Hematopoietic multipotent progenitor cell treated with erythropoietin and hydrocortisone succinate and interleukin-3 and kit ligand, for 4 days (in vitro differentiated cells): ENCODE measurements at places on chromosomes 4 and X.

- no peak for DNase-seq
Measured at GRCh38 chr4:101217353-101218031, 129.8 kb downstream of the PPP3CA start.

DNA sequence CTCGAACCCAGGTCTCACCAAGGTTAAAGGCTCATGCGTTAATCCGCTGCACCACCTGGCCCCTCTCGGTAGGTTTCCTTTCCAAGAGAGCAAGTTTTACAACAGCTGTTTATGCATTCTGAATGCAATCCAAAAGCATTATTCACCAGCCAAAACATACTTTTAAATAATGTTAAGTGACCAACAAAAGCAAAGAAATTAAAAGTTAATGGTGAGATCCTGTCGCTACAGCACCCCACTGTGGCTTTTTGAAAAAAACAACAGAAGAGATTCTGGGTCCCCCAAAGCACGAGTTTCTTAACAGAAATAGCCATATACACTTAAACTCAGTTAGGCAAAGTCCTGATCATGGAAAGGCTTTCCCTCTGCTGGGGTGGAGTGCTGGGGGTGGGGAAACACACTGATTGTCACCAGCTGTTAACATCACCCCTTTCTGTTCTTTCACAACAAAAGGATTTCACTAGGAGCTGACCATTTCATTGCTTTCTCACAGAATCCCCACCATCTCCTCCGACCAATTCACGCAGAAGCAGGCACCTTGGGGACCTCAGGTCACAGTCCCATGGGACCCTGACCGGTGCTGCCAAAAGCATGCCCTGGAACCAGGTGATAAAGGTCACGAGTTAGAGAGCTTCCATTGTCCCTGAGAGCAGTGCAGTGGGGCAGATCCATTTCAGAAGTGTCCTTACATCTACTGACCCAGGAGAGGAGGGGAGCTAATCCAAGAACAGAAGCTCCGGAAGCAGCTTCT is 51.2 kb downstream of the ZNF827 start:
- peak; percentile 20 for DNase-seq

GRCh38 chr4:85058551-85058950 is 92.1 kb upstream of the WDFY3 start:
- no peak for DNase-seq

DNA sequence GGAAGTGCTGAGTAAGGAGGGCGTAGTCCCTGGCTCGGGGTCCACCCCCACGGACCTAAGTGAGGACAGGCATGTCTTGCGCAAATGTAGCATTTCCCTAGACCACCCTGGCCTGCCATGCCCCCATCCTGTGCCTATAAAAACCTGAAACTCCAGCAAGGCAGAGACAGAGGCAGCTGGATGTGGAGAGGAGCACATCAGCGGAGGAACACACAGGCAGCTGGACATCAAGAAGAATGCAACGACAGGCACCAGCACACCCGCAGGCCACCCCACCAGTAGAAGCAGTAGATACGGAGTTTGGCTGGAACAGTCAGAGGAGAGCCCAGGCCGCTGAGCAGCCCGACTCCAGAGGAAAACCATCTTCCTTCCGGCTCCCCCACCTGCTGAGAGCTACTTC is 345.9 kb downstream of the FSTL5 start:
- DNase-seq = no peak

GRCh38 chr4:120922381-120923206 is at the start of gene PRDM5:
Gene PRDM5, minus strand, starts transcription at chr4:120922726. Its CDS starts 118 bp downstream, at chr4:120922608.
- DNase-seq = peak; percentile 50

- no peak for DNase-seq
Measured at GRCh38 chrX:23478056-23478455, 143.4 kb downstream of the PTCHD1 start.

- no peak for DNase-seq
Measured at GRCh38 chr4:68361146-68361589, 11.3 kb upstream of the YTHDC1 start.

- DNase-seq = no peak
Measured at GRCh38 chrX:127943571-127943970, 108.6 kb downstream of the ACTRT1 start.

- no peak for DNase-seq
Measured at GRCh38 chrX:67721321-67721720, 177.5 kb downstream of the AR start.

- DNase-seq = peak; percentile 72
Measured at GRCh38 chr4:152850377-152850776, 70.6 kb downstream of the ARFIP1 start.

DNA sequence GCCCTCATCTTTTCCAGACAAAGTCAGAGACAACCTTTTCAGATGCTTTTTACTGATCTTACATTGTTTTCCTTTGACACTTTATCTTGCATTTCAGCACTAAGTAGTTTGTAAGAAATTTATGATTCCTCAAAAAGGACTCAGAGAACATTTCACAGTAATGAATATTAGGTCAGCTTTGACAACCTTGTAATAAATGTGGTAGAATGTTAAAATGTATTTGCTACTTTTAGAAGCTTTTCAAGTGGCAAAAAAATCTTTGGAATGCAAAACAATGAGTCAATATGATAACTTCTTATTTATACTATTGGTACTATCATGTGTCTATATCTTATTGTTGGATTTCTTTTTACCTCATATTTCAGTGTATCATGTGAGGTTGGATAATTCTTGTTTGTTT is 146.2 kb upstream of the FAT4 start:
- DNase-seq = no peak

GRCh38 chrX:52277666-52278065 is 91.2 kb upstream of the XAGE2 start:
- no peak for DNase-seq

- DNase-seq = no peak
Measured at GRCh38 chrX:110414679-110415439, 56.2 kb downstream of the RTL9 start.

- no peak for DNase-seq
Measured at GRCh38 chrX:148380107-148380506, 120.3 kb upstream of the AFF2 start.

DNA sequence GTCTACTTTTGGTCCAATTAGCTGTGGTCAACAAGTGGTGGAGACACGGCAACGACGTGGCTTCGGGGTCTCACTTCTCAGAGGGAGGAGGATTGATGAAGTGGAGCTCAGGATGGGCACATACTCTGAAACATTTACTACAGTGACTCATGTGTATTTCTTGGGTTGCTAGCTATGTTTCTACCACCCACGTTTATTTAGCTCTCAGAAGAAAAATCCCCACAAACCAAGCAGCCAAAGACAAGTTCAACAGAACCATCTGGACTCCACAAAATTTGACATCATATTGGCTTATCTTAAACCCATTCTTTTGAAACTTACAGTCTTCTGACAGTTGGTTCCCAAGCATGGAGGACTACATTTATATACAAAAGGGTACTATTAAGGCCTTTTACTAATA is 158.0 kb downstream of the CBLL2 start:
- no peak for DNase-seq

DNA sequence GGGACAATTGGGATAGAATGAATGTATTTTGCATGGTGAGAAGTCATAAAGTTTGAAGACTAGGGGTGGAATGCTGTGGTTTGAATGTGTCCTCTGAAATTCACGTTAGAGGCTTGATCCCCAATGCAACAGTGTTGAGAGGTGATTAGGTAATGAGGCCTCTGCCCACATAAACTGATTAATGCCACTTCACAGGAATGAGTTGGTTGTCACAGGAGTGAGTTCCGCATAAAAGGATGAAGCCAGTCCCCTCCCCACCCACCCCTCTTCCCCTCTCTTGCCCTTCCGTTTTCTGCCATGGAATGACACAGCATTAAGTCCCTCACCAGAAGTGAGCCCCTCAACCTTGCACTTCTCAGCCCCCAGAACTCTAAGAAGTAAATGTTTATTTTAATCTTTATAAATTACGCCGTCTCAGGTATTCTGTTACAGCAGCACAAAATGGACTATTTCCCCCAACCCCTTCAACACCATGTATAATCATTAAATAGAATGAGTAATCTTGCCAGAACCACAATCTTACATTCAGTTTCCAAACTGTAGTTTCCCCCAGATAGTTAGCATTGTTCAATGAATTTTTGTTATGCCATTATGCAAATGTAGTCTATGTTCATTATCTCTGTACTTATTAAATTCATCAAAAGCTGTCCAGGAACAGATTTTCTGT is 5.5 kb upstream of the MMAA start:
- DNase-seq = peak; percentile 62

DNA sequence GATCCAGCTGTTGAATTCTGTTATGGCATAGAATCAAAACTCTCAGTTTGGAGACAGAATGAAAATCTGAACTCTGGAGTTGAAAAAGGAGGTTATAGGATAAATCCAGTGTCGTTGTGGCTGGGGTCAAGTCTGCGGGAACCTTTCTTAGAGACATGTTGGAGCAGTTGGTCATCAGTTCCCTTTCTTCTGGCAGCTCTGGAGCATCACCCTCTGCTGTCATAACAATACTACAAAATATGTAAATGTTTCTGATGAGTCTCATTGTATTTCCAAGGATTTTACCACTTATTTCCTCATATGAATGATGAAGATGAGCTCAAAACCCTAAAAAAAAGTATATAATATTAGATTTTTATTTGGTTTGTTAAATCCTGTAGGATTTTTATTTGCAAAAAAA is 7.5 kb downstream of the TLR10 start:
- no peak for DNase-seq
